ENCODE measurements at places on chromosomes 2 and 18. TPM values are rescaled to one million over a fixed set of nuclear protein-coding genes. Genes with fewer than 3 reads are reported as not detected.

Gene EVX2
- not detected for total RNA-seq

Gene THOC1
- total RNA-seq = 15.3 TPM

Gene ERLEC1
- total RNA-seq = 110 TPM

Gene MATN3
- total RNA-seq = 3.5 TPM

Gene LTBP1
- total RNA-seq = 376 TPM

Gene CD207
- not detected for total RNA-seq

Gene DSG3
- total RNA-seq = not detected

Gene GKN1
- total RNA-seq = not detected

Gene CHRND
- not detected for total RNA-seq

Gene ALPG
- total RNA-seq = not detected

Gene POLR1B
- total RNA-seq = 9.2 TPM

Gene C2orf42
- total RNA-seq = 23.6 TPM

Gene CD8B2
- total RNA-seq = not detected

Gene AFF3
- total RNA-seq = under 0.01 TPM

Gene CHPF
- 297 TPM for total RNA-seq

Gene PPP4R1
- total RNA-seq = 79.3 TPM

Gene MYO5B
- not detected for total RNA-seq

Gene UPP2
- not detected for total RNA-seq

Gene SCN7A
- total RNA-seq = not detected

Gene CENPA
- total RNA-seq = 16.1 TPM

Gene IL1R2
- total RNA-seq = 0.53 TPM

Gene CPSF3
- total RNA-seq = 76.4 TPM

Gene DSG1
- total RNA-seq = not detected

Gene UGT1A5
- total RNA-seq = not detected

Gene AKAIN1
- total RNA-seq = not detected

Gene RGPD4
- total RNA-seq = not detected

Gene CNGA3
- not detected for total RNA-seq

Gene PPP3R1
- 23.9 TPM for total RNA-seq

Gene SGPP2
- not detected for total RNA-seq

Gene ALPP
- total RNA-seq = not detected

Gene RAMP1
- total RNA-seq = 259 TPM

Gene DTNA
- 9.0 TPM for total RNA-seq

Gene LINC00305
- not detected for total RNA-seq

Gene GKN2
- total RNA-seq = not detected

Gene COL5A2
- total RNA-seq = 517 TPM

Gene NAT8
- total RNA-seq = not detected

Gene INHBB
- total RNA-seq = not detected

Gene AGXT
- total RNA-seq = not detected
